ENCODE measurements at places on chromosomes 5 and 9.
A peak's percentile ranks its signal among the peaks of the same experiment; 100 is the strongest.

- no peak for DNase-seq
Measured at GRCh38 chr9:128099932-128100491, 27.5 kb downstream of the PTGES2 start.

DNA sequence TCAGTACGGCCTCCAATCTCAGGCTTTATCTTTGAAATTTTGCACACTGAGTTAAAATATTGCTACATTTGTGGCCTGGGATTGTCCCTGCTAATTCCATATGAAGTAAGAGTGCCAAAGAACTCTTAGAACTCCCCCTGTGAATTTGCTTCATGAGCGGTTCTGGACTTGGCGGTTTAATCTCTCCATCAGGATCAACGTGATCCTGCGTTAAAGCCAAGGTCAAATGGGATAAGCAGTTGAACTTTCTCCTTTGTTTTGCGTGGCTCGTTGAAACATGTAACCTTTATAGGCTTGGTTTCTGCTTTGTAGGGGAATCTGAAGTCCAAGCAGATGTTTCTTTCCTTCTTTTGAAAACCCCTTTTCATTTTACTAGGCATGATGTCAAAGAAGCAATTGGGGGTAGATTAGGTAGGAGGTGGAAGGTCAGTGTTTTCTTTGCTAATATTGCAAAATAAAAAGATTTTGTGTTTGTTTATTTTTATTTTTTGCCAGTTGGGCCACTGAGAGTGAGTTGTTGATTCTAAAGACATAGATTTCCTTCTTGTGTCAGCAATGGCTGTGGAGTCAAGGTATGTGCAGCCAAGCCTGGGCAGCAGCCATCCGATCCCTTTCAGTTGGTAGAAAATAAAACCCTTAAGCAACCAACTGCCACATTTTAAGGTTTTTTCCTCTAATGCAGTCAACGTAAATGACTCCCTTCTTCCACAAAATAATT, 390.8 kb downstream of the NNT start:
- DNase-seq: no peak

GRCh38 chr9:133989625-133990365, 2.3 kb downstream of the VAV2 start:
- DNase-seq: no peak

- DNase-seq: no peak
Measured at GRCh38 chr5:55096861-55097260, 5.6 kb upstream of the GZMA start.

DNA sequence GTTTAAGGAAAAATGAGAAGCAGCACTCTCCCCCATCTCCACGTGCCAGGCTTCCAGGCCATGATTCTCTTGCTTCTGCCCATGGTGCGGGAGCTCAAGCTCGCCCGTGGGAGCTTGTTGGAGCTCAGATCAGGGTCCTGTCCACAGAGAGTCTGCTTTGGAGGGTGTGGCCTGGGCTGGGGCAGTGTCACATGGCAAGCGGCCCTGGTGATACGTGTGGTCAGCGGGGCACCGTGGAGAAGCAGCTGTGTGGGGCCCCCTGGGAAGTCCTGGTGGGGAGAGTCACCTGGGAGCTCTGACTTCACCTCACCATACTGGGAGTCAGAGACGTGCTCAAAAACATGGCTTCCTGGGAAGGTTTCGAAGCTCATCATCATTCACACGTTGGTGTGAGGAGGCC, 275.3 kb downstream of the GADD45G start:
- no peak for DNase-seq

DNA sequence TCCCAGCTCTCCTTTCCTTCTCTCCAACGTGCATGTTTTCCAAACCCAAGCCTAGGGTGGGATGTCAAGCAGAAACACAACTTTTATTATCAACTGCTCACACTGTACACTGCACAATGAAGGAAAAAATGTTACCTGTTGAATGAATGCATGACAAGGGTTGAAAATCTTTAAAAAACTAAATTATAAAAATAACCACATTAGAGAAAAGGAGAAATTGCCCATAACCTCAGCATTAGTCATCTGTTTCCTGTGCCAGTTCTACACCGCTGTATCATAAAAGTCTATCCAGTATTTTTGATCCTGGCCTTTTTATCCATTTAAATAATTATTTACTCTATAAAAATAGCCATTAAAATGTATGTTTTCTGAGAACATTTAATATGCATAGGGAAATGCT, 101.1 kb downstream of the APBA1 start:
- DNase-seq: no peak

DNA sequence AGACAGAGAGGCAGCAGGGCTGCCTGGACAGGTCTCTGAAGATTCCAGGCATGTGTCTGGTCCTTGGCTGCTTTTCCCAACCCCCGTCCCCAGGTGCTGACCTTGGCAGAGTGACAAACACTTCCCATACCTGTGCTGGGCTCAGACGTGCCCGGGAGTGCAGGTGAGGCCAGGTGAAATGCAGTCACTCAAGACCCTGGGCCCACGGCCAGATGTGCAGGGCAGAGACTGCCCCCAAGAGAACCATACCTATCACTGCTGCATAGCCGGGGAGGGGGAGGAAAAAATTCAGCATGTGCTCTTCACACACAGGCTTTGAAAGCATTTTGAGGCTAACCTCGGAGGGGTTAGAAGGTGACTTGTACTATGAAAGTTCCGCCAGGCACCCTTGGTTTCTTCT, 22.6 kb downstream of the CCNJL start:
- no peak for DNase-seq

- DNase-seq: peak; percentile 73
Measured at GRCh38 chr9:113963017-113963620, 87.0 kb downstream of the ZNF618 start.

GRCh38 chr5:157273131-157273556, 7.2 kb downstream of the CYFIP2 start:
- DNase-seq: no peak

GRCh38 chr5:41508696-41509398, 1.6 kb downstream of the PLCXD3 start:
- no peak for DNase-seq

GRCh38 chr5:152089644-152090043, 165.0 kb upstream of the GLRA1 start:
- DNase-seq: no peak

DNA sequence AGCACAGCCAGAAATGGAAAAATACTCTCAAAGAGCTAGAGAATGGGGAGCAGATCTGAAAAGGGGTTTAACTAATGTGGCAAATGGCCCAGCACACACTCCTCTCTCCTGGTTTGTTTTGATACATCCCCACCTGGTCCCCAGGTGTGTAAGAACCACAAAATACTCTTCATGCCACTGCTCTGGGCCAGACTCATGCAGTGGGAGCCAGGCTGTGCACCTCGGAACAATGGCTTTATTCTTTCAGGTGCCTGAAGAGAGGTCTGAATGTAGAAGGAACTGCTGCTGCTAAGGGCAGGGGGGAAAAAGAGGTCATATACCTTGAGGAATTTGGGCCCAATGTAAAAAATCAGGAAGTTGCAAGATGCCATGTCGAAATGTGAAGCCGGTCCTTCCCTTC, 123.9 kb upstream of the ADAMTSL1 start:
- no peak for DNase-seq

GRCh38 chr5:132420706-132421272, 51.3 kb downstream of the SLC22A5 start:
- DNase-seq: no peak

- no peak for DNase-seq
Measured at GRCh38 chr5:147750065-147750464, 32.5 kb downstream of the JAKMIP2 start.

- DNase-seq: no peak
Measured at GRCh38 chr9:134028076-134028475, 2.8 kb downstream of the BRD3OS start.

DNA sequence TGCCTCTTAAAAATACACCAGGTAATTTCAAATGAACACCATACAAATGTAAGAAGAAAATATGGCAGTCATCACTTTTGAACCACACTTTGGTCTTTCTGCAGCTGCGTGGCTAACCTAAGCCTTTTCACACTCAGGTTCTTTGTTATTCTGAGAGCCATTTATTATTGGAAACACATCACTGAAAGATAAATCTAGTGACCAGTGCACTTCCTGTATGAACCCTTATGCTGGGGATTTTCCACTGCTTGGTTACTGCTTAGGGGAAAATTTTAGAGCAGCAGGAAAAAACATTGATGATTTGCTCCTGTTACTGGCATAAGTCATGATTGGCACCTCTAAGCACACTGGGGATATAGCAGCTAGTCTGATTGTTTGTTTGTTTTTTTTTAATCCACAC, 58.6 kb upstream of the RANBP3L start:
- DNase-seq: no peak

GRCh38 chr9:90801241-90801972, at the start of gene SYK:
Gene SYK, plus strand, starts transcription at chr9:90801819. Its CDS starts 42,080 bp downstream, at chr9:90843899.
- no peak for DNase-seq

DNA sequence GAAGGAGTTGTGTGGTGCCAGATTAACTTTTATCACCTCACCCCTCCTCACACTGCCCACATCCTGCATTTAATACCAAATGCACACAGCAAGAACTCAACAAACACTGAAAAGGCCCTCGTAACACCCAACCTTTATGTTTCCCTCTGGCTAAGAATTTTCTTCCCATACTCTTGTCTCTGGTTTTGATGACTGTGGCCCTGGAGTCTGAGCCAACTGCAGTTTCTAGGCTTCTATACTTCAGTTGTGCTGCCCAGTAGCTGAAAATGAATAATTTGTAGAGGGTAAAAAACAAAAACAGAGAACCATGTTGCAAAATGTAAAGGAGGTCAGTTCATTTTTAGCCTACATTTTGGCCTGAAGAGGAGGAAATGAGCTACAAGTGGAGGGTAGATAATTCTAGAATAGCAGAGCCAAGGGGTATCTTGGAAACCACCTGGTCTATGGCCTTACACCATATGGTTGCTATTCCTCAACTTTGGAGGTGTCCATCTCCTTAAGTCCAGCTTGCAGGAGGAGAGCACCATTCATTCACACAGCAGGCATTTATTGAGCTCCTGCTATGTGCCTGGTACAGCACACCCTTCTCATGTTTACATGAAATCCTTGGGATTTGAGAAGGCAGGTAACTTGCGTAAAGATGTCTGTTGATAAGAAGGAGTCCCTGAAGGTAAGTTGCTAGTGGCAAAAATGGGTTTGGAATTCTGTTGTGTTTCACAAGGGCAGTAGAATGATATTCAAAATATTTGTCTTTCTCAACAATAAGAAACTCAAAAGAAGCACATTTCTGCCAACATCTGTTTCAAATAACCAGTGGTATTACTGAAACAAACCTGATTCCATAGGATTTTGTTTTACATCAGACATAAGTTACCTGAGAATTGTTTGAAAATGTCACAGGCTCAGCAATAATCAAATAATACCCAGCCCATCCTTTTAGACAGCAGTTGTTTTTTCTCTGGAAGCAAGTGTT, 83.8 kb upstream of the TNFAIP8 start:
- DNase-seq: no peak

- DNase-seq: no peak
Measured at GRCh38 chr5:128304791-128305190, 221.2 kb downstream of the SLC12A2 start.

GRCh38 chr9:8052991-8053390, 253.4 kb upstream of the DMAC1 start:
- no peak for DNase-seq

GRCh38 chr9:95552814-95553546, 36.2 kb upstream of the PTCH1 start:
- no peak for DNase-seq

- peak; percentile 73 for DNase-seq
Measured at GRCh38 chr9:115157245-115157674, 39.3 kb upstream of the TNC start.
